Islet precursor cell (in vitro differentiated cells): ENCODE measurements at places on chromosomes 7 and 10.

DNA sequence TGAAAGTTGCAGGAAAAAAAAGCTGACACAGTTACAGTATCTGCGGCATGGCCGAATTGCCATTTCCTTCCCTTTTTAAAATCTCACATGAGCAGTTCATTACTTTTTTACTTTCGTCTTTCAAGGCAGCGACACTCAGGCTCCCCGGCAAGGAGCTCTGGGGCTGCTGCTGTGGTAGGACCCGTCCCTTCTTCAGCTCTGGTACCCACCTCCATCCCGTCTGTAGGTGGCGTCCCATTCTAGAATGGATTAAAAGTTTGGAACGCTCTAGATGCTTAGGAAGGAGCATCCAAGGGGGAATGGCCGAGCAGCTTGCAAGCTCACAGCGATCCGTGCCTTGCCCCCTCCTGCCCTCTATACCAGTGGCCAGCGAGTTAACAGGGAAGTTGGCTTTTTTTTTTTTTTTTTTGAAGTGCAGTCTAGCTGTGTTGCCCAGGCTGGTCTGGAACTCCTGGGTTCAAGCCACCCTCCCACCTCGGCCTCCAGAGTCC is 22.8 kb upstream of the TTYH3 start:
- DNase-seq: no peak

DNA sequence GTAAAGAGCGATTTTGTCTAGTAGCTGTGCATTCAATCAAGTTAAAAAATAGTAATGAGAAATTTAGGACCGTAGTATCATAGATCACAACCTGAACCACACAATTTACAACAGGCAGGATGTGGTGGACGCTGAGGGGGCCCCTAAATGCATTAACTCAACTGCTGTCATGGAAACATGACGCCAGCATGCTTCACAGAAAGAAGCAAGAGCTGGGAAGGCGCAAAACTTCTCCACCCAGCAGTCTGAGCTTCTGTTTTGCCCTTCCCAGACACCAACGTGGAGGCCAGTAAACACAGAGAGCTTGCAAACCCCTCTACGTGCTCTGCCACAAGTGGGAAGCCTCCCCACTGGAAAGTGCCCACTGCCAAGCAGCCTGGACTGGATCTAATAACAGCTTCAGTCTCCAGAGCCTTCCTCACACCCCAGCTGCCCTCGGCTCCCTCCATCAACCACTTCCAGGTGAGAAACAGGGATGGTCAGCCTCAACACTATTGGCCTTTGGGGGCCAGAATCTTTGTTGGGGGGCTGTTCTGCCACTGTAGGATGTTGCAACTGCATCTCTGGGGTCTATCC is 151.8 kb downstream of the SFMBT2 start:
- DNase-seq: no peak

DNA sequence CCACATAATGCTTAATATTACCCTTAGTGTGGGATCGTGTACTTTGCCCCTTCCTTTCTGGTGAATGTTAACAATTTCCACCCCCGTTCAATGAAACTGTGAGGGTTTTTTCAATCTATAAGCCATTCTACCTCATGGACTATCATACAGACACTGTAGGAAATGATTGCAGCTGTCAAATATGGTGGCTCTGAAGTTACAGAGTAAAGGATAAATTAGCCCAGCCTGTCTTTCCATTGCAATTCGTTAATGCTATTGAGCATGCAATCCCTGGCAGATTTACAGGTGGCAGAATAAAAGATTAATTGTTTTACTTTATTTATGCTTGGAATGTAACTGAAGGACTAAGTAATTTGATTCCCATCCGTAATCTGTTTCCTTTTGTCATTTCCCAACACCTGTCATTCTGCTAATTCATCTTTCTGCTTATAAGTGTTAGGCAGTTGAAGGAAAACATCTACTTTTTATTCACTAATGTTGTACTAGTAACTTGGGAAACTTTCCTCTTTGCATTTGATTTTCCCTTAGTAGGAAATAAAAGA is 1211.6 kb upstream of the LRRN3 start:
- no peak for DNase-seq

- peak; percentile 97 for DNase-seq
Measured at GRCh38 chr7:92447345-92448204, at the start of gene GATAD1. GATAD1 (plus strand) TSS chr7:92447482; CDS start chr7:92447730, 248 bp downstream.

DNA sequence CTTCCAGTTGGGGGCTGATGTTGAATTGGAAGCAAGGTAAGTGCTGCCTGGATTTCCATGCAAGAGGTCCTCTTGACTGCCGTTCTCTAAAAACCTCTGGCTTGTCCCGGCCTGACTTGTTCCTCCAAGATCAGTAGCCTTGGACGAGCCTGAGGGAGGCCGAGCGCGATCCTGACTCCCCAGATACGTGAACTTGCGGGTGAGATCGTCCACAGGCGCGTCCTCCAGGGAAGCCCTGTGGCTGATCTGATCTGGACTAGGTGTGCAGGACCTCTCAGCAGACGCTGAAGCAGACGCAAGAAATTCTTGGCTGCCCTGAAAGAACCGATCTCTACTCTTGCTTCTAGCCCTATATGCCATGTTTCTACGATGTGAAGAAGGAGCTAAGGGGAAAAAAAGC is 29.7 kb downstream of the ZC3HAV1 start:
- DNase-seq: no peak

DNA sequence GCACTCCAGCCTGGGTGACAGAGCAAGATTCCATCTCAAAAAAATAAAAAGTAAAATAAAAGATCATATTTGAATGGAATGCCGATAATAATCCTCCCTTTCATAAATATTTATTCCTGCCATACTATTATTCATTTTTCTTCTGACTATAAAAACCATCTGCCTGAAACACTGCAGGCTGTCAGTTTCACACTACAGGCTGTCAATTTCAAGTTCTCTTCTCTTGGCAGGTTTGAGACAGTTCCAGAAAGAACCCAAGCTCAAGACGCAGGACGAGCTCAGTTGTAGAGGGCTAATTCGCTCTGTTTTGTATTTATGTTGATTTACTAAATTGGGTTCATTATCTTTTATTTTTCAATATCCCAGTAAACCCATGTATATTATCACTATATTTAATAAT is 18.2 kb upstream of the AGBL3 start:
- no peak for DNase-seq

DNA sequence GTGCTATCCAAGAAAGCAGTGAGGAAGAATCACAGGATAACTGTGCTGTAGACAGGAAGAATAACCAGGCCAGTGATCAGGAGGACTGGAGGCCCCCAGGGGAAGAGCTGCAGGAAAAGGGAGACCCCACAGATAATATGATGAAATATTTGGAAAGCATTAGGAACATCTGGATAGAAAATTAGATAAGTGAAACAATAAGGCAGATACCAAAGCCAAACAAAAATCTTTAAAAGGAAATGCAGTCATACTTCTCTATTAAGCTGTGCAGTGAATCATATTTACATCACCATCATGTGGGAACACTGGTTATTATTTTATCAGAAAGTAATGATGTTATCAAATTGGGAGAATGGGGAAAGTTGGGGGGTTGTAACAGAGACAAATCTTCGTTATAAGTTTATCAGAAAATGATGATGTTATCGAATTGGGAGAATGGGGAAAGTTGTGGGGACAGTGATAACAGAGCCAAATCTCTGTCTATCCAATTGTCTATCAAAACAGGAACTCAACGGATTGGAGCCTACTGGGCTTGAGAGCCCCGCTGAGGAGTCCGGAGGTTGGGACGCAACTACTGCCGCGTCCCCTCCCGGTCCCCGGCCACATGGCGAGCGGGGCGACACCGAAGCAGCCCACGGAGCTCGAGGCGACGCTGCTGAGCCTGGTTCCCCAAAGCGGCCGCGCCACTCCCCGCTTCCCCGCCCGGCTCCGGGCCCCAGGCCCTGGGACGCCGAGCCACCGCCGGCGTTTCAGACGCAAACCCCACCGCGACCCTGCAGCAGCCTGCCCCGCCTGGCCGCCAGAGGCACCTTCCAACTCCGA is 14.0 kb upstream of the RALA start:
- peak; percentile 60 for DNase-seq

- DNase-seq: no peak
Measured at GRCh38 chr10:61621605-61622051, 41.1 kb upstream of the CABCOCO1 start.

DNA sequence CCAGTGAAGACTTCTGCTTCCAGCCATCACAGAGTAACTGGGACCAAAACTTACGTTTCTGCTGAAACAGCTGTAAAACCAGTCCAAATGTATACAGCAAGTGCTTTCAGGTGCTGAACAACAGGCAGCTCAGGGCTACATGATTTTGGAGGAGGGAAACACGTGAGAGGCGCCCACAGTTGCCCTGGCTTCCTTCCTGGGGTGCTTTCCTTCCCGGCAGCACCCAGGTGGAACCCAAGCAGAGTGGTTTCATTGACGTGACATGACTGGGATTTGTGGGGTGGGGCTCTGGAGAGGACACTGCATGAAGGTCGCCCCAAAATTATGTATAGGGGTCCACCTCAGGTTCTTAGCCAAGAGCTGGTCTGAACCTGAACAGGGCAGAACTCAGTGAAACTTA is 34.2 kb downstream of the IL2RA start:
- DNase-seq: no peak
